ENCODE measurements at places on chromosomes 4 and X.

DNA sequence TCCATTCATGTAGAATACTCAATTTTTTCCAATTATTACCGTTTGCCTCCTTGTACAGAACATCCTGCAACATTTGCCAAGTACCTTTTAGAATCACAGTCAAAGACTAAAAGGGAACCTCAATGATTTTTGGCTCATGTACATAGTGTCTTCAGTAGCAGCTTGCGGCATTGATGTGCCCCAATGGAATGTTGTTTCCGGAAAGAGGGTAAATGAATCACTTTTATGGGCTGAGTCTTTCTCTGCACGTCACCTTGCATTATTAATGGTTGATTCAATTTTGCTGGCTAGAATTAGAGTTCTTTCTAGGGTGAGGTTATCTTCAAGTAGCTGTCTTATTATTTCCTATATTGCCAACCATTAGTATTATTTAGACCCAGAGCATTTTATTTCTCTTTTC, 116.9 kb upstream of the GABRA2 start:
- DNase-seq = peak; percentile 86

DNA sequence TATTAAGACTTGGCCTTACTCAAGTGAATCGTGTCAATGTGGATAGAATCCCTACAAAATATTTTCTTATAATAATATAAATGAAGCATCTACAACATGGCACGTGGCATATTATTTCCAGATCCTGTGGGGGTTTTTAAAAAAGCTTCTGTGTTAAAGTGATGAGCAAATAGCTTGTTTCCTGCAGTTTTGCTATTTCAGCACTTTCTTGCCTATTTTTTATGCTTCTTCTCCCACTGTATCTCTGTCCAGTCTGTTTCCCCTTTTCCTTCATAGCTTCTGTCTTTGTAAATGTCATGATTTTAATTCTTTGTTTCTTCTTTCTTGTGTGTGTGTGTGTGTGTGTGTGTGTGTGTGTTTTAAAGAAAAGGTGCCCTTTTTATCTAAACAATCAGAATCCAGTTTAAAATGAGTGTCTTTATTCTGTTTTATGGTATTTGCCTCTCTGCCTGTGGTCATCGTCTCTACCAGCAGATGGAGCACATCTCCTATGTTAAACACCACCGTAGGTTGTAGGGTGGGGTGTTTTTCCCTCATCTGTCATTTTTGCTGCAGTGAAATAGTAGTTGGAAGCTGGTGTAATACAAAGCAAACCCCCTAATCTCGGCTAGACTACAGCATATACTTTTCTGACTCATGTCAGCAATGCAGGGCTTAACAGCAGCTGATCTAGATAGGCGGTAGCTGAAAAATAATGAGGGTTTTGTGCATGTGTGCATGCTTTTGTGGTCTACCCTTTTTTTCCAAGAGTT, 33.1 kb downstream of the FTHL17 start:
- peak; percentile 46 for DNase-seq

DNA sequence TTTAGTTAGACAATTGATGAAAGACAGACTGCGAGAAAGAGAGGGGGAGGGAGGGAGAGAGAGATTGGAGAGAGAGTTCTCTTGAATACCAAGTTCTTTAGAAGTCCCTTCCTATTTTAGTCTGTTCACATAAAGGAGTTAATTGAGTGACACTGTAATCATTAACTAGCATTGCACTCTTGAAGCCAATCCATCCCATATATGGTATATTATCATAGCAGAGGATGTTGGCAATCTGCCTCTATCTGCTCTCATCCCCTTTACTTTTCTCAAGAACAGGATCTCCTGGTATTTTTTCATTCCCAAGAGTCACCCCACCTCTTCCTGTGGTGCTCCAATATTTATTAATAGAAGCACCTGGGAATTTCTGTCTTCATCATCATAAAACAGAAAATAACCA, 959.6 kb upstream of the NDST4 start:
- DNase-seq = peak; percentile 16

- DNase-seq = no peak
These were observed 306.0 kb upstream of the AADAT start for GRCh38 chr4:170395773-170396172.

- DNase-seq = peak; percentile 33
These were observed 350.9 kb downstream of the MID1IP1 start for GRCh38 chrX:39152106-39152649.

GRCh38 chrX:8048466-8048865, 121.3 kb upstream of the PNPLA4 start:
- DNase-seq = no peak

GRCh38 chrX:8683687-8684086, 48.2 kb downstream of the ANOS1 start:
- no peak for DNase-seq

- peak; percentile 16 for DNase-seq
These were observed 19.5 kb downstream of the KIAA0232 start for GRCh38 chr4:6802025-6802424.

- no peak for DNase-seq
These were observed 68.1 kb downstream of the APBB2 start for GRCh38 chr4:41146196-41146595.

GRCh38 chr4:183867247-183867646, 37.9 kb upstream of the STOX2 start:
- DNase-seq = no peak

GRCh38 chr4:74715706-74716435, 78.5 kb downstream of the BTC start:
- no peak for DNase-seq
